Stimulated activated CD8-positive, alpha-beta memory T cell treated with anti-CD3 and anti-CD28 coated beads, Interleukin-2, amount 100 ng/mL, for 1 hour (primary cell): ENCODE measurements at places on chromosomes 11 and 22.

DNA sequence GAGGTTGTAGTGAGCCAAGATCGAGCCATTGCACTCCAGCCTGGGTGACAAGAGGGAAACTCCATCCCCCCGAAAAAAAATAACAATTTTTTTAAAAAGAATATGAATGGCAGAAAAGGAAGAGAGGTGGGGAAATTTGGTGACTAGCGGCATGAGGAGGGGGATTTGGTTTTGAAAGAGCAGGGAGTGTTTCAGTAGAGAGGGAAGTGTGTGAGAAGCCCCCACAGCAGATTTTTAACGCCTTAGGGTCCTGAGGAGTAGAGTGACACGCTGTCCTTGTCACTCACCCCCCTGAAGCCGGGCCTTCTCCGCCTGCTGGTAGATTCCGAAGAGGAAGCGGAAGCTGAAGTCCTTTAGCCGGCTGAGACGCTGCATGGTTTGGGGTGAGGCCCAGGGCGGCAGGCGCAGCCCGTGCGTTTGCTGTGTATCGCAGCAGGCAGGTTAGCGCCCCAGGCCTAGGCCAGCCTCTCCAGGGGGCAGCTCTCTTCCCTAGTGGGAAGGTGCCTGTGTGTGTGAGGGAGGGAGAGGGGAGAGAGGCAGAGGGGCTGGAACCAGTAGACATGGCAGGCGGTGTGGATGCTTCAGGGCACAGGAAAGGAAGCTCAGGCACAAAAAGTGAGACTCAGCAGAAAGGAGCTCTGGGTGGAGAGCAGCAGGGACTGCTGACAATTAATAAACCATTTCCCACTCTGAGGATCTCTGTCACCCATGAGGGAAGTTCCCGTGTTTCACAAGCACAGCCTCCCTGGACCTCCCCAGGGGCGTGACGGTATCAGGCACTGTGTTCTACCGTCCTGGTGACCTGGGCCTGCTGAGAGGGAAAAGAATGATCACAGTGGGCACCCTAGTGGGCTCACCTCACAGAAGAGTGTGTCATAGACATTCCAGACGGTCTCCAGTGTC, 3.9 kb downstream of the ACP2 start:
- no peak for DNase-seq

GRCh38 chr11:14253421-14253820, 105.6 kb downstream of the RRAS2 start:
- DNase-seq: no peak

GRCh38 chr11:115170133-115170815, 333.9 kb downstream of the CADM1 start:
- DNase-seq: no peak

- no peak for DNase-seq
Observed at GRCh38 chr11:44536788-44537516, 28.5 kb upstream of the CD82 start.

DNA sequence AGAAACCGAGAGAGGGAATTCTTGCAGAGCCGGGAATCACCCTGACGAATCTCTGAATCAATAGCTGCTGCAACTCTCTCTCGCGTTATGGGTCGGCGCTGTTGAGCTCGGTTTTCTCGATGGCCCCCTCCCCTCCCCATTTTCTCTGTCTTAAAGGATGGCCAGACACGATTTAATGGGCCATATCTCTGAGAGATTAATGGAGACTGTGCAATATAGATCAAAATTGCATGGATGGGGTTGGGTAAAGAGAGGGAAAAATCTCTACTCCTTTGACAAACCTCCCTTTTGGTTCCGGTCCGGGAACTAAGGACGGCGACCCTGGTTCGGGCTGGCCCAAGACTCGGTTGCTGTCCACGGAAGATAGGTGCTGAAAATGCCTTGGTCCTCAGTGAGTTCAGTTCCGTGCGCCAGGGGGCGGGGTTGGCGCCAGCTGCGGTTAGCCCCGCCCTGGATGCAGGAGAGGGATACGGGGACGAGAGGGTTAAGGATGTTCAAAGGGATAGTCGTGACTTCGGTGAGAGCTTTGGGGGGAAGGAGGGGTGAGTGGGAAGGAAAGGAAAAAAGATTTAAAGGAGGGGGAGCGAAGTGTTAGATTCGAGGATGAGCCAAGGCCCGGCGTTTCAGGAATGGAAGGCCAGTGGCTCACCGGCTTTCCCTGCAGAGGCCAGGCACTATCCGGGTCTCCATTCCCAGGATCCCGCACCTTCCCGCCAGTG, 103.6 kb upstream of the HSD17B12 start:
- no peak for DNase-seq

DNA sequence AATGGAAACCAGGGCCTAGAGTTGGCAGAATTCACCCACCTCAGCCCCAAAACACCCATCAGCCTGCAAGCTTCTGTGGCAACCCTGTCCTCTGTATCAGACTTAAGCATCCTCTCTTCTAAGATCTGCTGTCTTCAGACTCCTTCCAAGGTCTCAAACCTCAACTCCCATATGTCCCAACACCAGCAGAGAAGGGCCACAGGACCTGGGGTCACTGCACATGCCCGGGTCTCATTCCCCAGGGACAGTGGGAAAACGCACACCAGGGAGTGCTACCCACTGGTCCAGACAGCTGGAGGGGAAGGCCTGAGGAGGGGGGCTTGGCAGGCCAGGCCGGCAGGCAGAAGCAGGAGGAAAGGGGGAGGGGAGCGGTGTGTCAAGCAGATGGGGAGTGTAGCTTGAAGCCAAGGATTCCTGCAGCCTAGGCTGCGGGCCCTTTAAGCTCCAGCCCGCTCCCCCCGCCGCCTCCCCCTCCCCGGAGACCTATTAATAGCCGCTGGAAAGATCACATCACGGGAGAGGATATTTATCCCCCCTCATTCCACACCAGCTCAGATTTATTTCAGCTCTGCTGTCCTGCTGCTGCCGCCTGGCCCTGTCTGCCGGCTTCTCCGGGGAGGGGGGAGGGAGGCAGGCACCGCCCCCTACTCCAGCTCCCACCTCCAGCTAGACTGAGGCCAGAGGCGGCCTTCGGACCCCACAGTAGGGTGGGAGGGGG, 16.7 kb downstream of the BCL9L start:
- no peak for DNase-seq

- DNase-seq: no peak
Observed at GRCh38 chr22:23418159-23418788, 161.8 kb downstream of the IGLL1 start.

GRCh38 chr22:48588878-48589450, 1238.7 kb downstream of the BRD1 start:
- no peak for DNase-seq

GRCh38 chr11:69344570-69345145, 50.7 kb downstream of the MYEOV start:
- no peak for DNase-seq

GRCh38 chr11:117589063-117589462, 208.0 kb downstream of the DSCAML1 start:
- no peak for DNase-seq
